SK-N-SH (cell line): ENCODE measurements at places on chromosomes 11 and 22. TPM values are rescaled to one million over a fixed set of nuclear protein-coding genes. Genes with fewer than 3 reads are reported as not detected.

LRRC55 gene
- not detected in 2 replicates for polyA plus RNA-seq

OR8A1 gene
- not detected in 2 replicates for polyA plus RNA-seq

DNA sequence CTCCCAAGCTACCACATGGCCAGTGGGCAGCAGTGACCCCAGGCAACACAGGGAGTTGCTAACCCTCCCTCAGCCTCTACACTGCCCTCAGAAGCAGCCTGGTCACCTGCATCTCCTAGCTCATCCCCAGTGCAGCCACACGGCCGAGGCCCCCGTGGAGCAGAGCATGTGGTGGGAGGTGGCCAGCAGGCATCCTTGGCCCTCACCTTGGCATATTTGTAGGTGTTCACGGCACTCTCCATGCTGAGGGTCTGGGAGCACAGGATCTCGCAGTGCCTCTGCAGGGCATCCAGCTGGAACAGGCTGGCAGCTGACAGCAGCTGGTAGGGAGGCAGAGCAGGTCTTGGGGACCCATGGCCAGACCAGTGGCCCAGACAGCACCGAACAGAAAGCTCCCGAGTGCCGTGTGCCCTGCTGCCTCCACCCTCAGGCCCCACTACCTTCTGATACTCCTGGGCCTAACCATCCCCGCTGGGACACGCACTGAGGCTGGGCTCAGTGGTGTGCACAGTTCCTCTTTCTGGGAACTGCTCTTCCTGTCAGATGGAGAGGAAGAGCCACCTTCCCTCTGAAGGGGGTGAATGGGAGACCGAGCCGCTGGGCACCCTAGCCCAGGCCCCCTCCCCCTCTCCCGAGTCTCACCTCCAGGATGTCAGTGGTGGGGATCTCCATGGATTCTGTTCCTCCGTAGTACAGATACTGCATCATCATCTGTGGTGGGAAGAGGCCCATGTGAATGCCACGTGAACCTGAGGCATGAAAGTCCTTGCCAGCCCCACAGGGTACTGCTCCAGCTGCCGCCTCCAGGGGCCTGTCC is 48.8 kb downstream of the NAT10 start:
- H3K27me3 ChIP-seq = no peaks in the 10 kb centered on the region
- H3K4me1 ChIP-seq = peaks cover 48% of the 10 kb centered on the region
- H3K4me3 ChIP-seq = no peak overlapping the region
- no peaks in the 10 kb centered on the region for H3K36me3 ChIP-seq
- no peak overlapping the region for H3K27ac ChIP-seq
- DNase-seq = no peak

- H3K36me3 ChIP-seq = 0 out of 2 replicates have a peak, but pooled peaks cover 2% of the 10 kb centered on the region
- H3K27me3 ChIP-seq = no peaks in the 10 kb centered on the region
- H3K4me3 ChIP-seq = peak overlapping the region; percentile 78
- H3K4me1 ChIP-seq = peaks cover 18% of the 10 kb centered on the region; the same call in 1 of the 2 replicates
- no peak overlapping the region; the same call in 1 of the 2 replicates for H3K27ac ChIP-seq
Observed at GRCh38 chr11:64306876-64307622, 1.7 kb downstream of the ESRRA start.

DNA sequence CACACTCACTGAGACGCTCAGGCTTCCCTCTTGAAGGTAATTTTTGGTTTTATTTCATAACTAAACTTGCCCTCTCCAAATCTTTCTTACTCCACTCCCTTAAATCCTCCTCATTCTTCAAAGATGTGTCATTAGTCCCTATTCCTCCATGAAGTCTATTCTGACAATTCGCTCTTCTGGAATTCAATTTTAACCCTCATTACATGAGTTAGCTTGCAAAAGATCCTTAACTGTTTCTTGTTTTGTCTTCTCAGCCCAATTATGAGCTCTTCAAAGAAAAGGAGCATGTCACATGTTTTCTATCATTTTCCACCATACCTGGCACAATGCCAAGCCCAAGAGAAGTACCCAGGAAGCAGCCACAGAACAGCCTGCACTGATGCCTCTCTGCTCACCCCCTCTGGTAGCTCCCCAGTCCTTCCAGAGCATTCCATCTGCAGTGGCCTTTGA is 13.0 kb downstream of the GALNT18 start:
- H3K27ac ChIP-seq = no peak overlapping the region
- H3K4me3 ChIP-seq = no peak overlapping the region
- no peaks in the 10 kb centered on the region for H3K27me3 ChIP-seq
- peak; percentile 28 for DNase-seq

DNA sequence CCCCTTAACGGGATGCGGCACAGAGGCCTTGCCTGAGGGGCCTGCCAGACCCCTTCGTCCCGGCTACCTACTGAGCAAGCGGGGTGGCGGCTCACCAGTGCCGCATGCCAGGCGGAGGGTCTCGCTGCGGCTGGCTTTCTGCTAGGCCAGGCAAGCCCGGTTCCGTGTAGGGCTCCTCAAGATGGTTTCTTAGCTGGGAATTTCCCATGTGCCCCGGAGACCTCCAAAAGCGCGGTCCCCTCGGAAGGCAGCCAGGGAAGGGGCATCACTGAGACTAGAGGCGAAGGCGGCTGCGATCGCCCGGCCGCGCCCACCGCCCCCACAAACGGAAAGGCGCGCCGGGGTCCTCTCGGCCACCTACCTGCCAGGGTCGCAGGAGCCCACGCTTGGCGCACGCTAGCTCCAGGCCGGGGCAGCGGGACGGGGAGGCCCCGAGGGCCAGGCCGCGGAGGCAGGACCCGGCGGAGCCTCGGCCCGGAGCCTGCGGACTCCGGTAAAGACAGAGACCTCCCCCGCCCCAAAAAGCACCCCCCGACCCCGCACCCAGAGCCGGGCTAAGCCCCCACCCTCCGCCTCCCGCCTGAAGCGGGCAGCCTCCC is 23.8 kb downstream of the MICAL3 start:
- H3K36me3 ChIP-seq = no peaks in the 10 kb centered on the region
- H3K4me3 ChIP-seq = peak overlapping the region; percentile 69
- DNase-seq = peak; percentile 74
- no peaks in the 10 kb centered on the region for H3K27me3 ChIP-seq
- peak overlapping the region; percentile 84; the same call in 1 of the 2 replicates for H3K27ac ChIP-seq

GRCh38 chr22:49147617-49148175 is 680.0 kb downstream of the BRD1 start:
- H3K27me3 ChIP-seq = no peaks in the 10 kb centered on the region
- H3K4me1 ChIP-seq = no peaks in the 10 kb centered on the region
- H3K27ac ChIP-seq = no peak overlapping the region
- no peaks in the 10 kb centered on the region for H3K36me3 ChIP-seq

PEX16 gene
- polyA plus RNA-seq = 44.1 and 46.4 TPM in 2 replicates

CBL gene
- 9.5 and 10.4 TPM in 2 replicates for polyA plus RNA-seq

DNA sequence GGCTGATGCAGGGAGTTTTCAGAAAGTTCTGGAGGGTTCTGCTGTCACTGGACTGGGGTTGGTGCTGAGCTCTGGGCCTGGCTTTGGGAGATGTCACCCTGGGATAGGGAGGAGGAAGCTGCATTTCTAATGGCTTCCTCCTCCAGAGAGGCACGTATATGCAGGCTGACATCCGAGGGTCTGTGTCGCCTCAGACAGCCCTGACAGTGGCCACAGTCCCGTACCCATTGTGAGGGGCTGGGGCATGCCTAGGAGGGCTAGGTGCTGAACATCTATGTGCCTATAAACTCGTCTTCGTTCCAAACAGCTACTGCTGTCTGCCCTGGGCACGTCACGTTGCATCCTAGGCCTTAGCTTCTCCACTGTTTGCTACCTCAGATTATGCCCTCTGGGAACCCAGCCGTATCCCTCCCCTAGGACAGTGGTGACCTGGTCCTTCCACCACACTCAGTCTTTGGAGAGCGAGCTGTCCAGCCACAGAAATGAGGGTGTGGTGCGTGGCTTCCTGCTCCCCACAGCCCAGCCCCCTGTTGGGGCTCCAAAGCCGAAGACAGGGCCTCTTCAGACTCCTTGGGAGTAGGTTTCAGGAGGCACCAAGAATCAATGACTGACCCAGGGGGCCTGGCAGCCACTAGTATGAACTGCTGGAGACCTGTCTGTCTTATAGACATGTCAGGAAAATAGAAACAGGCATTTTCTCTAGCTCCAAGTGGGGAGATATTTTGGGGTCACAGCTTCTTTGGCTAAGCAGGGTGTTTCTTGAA is 26.4 kb downstream of the ADAMTS15 start:
- H3K36me3 ChIP-seq = no peaks in the 10 kb centered on the region; the same call in 1 of the 2 replicates
- H3K27me3 ChIP-seq = no peaks in the 10 kb centered on the region
- H3K4me1 ChIP-seq = peaks cover 22% of the 10 kb centered on the region

PRDM11 gene
- polyA plus RNA-seq = 3.8 and 4.5 TPM in 2 replicates

GRCh38 chr11:104199053-104199452 is 35.1 kb upstream of the PDGFD start:
- no peaks in the 10 kb centered on the region for H3K27me3 ChIP-seq
- no peak for DNase-seq
- H3K27ac ChIP-seq = no peak overlapping the region

TYMP gene
- polyA plus RNA-seq = 1.1 and 1.7 TPM in 2 replicates

DEFB131B gene
- polyA plus RNA-seq = not detected in 2 replicates

OR52I2 gene
- not detected in 2 replicates for polyA plus RNA-seq
